Brain pericyte (primary cell): ENCODE measurements at places on chromosomes 4 and X.

DNA sequence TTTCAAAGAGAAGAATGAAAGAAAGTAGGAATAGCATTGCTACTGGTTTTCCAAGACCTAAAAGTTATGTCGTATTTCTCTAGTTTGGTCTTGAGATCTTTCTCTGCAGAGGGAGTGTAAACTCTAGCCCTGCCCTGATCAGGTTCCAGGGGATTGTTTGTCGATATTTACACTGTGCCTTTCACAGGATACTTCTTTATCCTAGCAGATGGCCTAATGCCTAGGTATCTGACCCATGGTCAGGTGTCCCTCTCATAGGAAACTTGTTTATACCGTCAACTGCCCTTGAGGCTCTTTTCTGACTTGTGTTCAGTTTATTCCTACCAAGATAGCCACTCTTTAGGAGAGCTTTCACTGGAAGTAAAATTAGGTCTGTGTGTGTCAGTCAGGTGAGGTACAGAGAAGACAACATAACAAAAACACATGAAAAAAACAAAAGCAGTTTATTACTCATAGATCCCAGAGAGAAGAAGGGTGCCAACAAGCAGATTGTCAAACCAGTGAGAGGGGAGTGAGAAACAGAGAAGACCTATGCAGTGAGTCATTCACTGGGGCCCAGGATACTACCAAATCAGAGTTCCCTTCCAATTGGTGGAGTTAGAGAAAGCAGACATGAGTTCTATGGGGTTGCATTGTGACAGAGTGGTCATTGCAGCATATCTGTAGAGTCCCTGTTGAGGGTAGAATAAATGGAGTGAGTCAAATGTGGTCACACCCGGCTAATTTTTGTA, 40.6 kb upstream of the THOC2 start:
- DNase-seq = no peak

GRCh38 chr4:183571350-183571941, 66.6 kb downstream of the ING2 start:
- DNase-seq = no peak

DNA sequence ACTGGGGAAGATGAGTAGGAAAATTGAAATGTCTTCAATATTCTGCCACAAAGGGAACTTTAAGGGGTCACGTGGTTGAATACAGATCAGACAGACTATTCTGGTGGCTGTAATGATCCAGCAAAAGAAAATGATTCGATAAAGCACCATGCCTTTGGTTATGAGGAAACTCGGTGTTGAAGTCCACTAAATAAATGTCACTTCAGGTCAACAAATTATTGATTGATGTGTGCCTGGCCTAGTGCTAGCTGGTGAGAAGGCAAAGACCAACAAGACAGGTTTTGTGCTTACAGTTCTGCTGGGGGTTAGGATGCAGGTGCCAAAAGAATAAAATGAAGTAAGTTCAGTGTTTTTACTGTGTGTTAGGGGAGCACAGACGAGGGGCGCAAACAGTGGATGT, 142.5 kb downstream of the STAG2 start:
- DNase-seq = no peak

DNA sequence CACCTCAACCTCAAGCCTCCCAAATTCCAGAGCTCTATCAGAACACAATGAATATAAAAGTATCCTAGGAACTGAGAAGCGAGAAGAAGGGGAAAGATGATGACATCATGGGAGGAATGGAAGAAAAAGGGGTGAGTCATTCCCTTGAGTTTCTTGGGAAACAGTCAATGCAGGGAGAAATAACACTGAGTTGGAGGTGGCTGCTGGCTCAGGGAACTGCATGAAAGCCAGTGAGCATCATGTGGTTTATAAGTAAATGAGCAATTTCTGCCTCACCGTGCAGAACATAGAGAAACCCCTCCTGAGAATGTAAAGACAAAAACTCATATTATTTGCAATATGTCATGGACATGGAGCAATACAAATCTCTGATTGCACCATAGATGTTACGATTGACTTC, 73.3 kb downstream of the SHOX start:
- DNase-seq = no peak

GRCh38 chrX:104854790-104855340, 288.9 kb downstream of the IL1RAPL2 start:
- no peak for DNase-seq
